ENCODE measurements at places on chromosomes 13 and 19.

DNA sequence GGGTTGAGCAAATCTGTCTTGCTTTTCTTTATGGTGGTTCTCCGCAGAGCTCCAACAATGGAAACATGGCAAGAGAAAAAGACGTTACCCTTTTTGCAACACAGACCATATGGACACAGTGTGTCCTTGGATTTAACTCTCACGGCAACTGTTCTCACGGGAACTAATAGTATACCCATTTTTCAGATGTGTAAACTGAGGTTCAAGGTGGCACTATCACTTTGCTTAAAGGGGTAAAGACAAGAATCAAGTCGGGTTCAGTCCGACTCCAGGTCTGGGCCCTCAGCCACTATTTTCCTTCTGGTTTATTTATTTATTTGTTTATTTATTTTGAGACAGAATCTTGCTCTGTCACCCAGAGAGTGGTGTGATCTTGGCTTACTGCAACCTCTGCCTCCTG is 176.0 kb downstream of the CACNA1A start:
- no peak for DNase-seq

GRCh38 chr13:72253754-72254153 is 386.8 kb upstream of the DACH1 start:
- no peak for DNase-seq

DNA sequence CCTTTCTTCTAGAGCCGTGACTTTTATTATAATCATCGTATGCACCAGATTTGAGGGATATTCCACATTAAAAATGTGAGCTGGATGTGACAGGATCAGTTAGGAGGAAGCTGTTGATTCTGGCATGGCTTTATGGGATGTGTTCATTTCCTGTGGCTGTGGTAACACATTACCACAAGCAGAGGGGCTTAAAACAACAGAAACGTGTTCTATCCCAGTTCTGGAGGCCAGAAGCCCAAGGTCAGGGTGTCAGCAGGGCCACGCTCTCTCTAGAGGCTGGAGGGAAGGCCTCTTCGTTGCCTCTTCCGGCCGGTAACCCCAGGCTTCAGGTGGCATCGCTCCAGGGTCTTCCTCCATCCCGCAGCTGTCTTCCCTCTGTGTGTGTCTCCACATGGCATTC is 14.5 kb downstream of the MED25 start:
- DNase-seq: no peak

DNA sequence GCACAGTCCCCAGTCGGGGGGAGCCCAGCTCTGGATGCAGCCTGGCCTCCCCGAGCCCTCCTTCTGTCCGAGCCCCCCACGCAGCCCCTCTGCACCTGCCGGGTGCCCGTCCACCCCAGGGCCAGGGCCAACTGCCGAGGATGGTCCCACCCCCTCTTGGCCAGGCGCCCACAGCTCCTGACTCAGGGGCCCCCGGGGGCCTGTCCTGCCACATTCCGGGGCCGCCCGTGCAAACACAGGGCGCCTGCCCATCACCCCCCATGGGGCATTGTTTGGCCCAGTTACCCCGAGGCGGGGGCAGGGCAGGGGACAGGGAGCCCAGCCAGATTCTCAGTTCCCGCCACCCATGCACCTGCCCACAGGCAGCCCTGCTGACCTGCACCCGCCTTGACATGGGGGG is 5.3 kb upstream of the TCF3 start:
- no peak for DNase-seq

DNA sequence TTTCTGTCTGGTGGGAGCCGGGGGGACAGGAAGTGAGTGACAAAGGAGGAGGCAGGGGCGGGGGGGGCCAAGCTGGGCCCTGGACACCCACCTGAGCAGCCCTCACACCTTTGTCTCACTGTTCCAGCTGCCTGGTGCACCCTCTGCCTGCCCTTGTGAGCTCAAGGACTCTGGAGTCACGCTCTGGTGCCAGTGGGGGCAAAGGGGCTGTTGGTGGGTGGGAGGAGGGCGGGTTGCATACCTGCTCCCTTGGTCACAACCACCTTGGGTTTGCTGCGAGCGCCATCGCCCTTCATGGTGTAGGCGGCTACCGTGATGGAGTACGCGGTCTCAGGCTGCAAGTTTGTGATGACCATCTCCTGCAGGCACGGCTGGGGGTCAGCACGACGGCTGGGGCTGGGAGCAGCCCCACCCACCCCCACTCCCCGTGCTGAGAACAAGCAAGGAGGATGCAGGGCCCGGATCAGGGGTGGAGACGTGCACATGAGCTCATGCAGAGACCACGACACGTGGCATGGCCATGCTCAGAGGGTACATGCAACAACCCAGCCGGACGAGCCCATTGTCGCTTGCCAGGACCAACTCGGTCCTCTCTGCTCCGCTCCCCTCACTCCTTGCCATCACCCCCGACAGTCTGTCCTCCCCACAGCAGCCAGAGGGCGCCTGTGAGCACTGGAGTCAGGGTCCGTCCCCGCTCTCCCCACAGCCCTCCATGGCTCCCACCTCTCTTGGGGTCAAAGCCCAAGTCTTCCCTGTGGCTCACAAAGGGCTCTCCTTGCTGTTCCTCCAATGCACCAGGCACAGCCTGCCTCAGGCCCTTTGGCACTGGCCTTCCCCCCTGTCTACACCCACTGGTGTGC is 114.9 kb downstream of the PTPRS start:
- no peak for DNase-seq

DNA sequence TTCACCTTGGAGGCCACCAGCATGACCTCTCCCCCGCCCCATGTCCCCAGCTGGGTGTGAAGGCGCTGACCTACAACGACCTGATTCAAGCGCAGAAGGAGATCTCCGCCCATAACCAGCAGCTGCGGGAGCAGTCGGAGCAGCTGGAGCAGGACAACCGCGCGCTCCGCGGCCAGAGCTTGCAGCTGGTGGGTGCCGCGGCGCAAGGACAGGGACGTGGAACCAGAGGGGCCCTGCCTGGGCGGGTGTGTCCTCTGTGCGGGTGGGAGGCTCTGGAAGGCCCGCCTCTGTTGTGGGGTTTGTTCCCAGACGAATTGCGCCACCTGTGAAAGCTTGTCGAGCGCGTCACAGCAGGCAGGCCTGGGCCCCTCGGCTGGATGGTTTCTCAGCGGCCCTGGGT is 22.3 kb downstream of the PLEKHJ1 start:
- DNase-seq: no peak

DNA sequence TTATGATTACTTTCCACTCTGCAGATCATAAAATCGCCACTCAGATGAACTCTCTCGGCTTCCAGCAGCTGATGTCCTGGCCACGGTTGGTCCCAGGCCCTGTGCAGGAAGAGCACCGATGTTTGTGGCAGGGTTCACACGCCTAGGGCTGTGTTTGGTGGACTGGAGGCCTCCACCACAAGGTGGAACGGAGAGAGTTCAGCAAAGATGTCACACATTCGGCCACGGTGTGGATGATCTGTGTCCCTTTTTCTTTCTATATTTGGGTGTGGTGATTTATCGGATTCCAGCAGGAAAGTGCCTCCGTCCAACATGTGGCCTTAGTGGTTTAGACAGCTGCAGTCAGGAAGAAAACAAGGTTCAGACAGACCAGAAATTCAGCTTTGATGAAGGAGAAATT is 521 bp upstream of the SHISA2 start:
- no peak for DNase-seq

GRCh38 chr19:10517760-10518443 is 655 bp upstream of the S1PR5 start:
- no peak for DNase-seq

DNA sequence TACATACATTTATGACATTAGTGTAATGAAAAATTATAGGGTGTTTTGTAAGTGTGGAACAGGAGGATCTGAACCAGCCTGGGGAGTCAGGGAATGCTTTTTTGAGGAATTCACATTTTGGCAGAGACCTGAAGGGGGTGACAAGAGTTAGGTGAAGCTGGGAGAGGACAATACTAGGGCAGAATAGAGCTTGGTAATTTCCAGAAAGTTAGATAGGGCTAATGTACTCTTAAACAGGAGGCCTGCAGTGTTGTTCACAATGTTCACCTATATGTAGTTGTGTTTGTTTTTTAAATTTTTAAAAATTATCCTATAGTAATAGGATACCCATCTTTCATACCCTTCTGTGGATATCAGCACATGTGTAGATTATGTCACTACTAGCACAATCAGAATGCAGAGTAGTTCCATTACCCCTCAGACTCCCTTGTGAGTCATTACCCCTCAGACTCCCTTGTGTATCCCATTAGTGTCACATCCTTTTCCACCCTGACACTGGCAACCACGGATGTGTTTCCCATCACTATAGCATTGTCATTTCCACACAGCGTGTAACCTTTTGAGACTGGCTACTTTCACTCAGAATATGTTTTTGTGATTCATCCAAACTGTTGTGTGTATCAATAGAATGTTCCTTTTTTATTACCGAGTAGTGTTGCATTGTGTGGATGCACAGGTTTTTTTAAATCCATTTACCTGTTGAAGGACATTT is 43.1 kb downstream of the PCCA start:
- DNase-seq: peak; percentile 69

GRCh38 chr13:61370520-61370919 is 45.1 kb downstream of the PCDH20 start:
- DNase-seq: no peak

- no peak for DNase-seq
Measured at GRCh38 chr19:14848822-14849221, at the start of gene OR7A10. TSS of gene OR7A10 (minus strand) at chr19:14848922. CDS start at chr19:14841877, 7,045 bp downstream.

DNA sequence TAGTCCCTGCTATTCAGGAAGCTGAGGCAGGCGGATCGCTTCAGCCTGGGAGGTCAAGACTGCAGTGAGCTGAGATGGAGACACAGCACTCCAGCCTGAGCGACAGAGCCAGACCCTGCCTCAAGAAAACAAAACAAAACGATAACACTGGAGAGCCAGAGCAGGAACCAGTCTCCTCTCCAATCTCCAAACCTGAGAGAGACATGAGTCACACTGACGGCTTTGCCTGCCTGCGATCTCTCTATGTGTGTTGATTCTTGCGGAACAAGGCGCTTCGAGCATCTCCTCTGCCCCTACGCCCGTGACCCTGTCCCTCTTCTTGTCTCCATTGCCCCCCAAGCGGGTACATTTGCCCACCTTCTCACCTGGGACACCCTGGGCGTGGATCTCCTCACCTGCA is 15.6 kb downstream of the DPRX start:
- DNase-seq: no peak

DNA sequence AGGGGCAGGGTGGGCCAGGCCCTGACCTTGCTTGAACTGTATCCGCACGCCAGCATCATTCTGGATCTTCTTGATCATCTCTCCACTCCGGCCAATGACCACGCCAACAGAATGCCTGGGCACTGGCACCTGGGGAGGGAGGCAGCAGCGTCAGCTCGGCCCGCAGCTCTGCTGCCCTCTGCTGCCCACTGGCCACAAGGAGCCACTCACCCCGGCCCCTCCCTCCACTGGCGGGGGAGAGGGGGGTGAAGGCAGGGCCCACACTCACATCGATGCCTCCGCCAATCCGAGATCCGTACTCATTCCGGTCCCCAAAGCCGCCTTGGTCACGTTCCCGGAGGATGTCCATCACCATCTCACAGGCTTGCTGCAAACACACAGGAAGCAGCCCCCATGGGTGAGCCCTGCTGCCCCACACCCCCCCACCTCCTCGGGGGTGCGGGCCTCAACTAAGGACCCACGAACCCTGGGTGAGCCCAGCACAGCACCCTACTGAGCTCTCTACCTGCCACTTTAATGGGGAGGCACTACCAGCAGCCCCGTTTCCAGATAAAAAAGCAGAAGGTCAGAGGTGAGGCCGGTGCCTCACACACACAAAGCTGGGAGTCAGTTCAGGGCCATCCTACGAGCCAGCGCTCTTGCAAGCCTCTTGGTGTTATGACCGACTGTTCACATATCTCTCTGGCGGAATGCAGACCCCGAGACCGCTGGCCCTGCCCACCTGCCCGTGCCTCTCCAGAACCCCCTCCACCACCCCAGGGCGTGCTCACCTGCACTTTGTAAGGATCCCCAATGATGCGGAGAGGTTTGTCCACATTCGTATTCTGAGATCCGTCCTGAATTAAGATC is 6.7 kb downstream of the KHSRP start:
- no peak for DNase-seq

- DNase-seq: no peak
Measured at GRCh38 chr19:10019246-10019645, 6.0 kb downstream of the RDH8 start.

All from suppressor macrophage (primary cell).